AG09309 (cell line): ENCODE measurements at places on chromosomes 3 and 15.

GRCh38 chr3:121520510-121520909 lies 25.3 kb downstream of the POLQ start:
- no peak for DNase-seq

GRCh38 chr3:136070953-136071949 lies 105.7 kb downstream of the PPP2R3A start:
- no peak for DNase-seq

- peak; percentile 5 for DNase-seq
Measured at GRCh38 chr3:13025090-13025489, 48.1 kb downstream of the IQSEC1 start.

DNA sequence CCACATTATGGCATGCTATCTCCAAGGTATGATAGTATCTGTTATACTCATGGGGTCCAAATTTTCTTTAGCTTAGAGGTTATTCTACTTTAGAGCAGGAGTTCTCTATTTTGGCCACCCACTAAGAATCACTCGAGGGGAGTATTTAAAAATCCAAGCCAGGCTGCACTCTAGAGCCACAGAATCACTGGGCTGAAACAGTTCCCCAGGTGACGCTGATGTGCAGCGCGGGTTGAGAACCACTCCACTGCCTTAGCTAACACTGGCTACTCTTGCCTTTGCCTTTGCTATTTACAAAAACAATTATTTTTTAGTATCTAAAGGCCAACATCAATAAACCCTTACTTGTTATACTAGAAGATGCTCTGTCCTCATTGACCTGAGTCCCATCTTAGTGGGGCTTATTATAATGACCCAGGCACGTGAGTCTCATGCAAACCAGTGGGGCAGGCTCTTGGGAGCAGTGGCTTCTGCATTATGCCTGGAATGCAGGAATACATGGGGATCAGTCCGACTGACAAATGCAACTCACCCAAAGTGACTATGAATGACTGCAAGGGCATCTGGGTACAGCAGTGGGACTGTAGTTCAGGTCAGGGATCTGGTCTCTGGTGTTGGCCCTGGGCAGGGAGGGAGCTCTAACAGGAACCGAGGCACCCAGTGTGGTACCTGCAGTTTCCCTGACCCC lies 21.7 kb upstream of the CGNL1 start:
- no peak for DNase-seq

GRCh38 chr3:85737846-85738245 lies 779.1 kb downstream of the CADM2 start:
- DNase-seq = no peak

DNA sequence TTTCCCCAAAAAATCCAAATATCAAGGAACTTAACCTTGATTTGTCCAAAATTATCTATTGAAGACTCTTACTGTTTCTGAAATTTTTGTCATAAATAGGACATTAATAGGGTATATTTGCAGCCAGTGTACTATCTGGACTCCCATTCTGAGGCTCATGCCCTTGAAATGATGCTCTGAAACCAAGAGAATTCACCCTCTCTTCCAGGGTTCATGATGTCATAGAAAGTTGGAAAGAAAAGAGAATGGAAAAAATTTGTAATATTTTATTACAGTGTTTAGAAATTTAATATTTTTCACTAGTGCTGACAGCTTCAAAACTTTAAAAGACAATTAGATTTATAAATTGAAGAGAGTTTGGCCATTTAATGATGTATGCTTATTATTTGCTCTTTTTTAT lies 712.5 kb downstream of the MCTP2 start:
- no peak for DNase-seq
